ENCODE measurements at places on chromosomes 12 and 14. TPM values are rescaled to one million over a fixed set of nuclear protein-coding genes. Genes with fewer than 3 reads are reported as not detected.

The JDP2 gene
- total RNA-seq: 34.0 TPM

The SDR9C7 gene
- total RNA-seq: not detected

The PLXNC1 gene
- total RNA-seq: 0.12 TPM

The OR6C2 gene
- not detected for total RNA-seq

The GZMB gene
- not detected for total RNA-seq

The SERPINA4 gene
- total RNA-seq: 0.03 TPM

The OLR1 gene
- 0.71 TPM for total RNA-seq

The ABHD12B gene
- not detected for total RNA-seq

The PRKD1 gene
- 2.4 TPM for total RNA-seq

The MMP14 gene
- 0.51 TPM for total RNA-seq

The CCDC38 gene
- total RNA-seq: 0.09 TPM

The SERPINA10 gene
- total RNA-seq: not detected

The KICS2 gene
- 7.0 TPM for total RNA-seq

The TSHR gene
- total RNA-seq: not detected

The RFLNA gene
- not detected for total RNA-seq

The RAB15 gene
- total RNA-seq: 20.0 TPM

The KCNK10 gene
- not detected for total RNA-seq

The PRB3 gene
- not detected for total RNA-seq

The GPX2 gene
- 236 TPM for total RNA-seq

The KRT75 gene
- 0.11 TPM for total RNA-seq

The GDF3 gene
- total RNA-seq: not detected

The KLHL33 gene
- total RNA-seq: 0.03 TPM

The MIPOL1 gene
- total RNA-seq: 2.2 TPM

The KIF21A gene
- total RNA-seq: 18.7 TPM

The CD4 gene
- not detected for total RNA-seq

The MPHOSPH9 gene
- total RNA-seq: 16.7 TPM

The CIROP gene
- not detected for total RNA-seq

The PARPBP gene
- 18.2 TPM for total RNA-seq

The RPS6KL1 gene
- total RNA-seq: 0.49 TPM

The REP15 gene
- 0.30 TPM for total RNA-seq

The LRRK2 gene
- 1.5 TPM for total RNA-seq

The KRT2 gene
- 0.03 TPM for total RNA-seq

The CD27 gene
- total RNA-seq: not detected

The HSP90AA1 gene
- 630 TPM for total RNA-seq

The TAS2R8 gene
- total RNA-seq: not detected

The OASL gene
- 1.8 TPM for total RNA-seq

The TESPA1 gene
- not detected for total RNA-seq

The SCNN1A gene
- 28.1 TPM for total RNA-seq

The LIN7A gene
- 0.35 TPM for total RNA-seq

The MARS1 gene
- 143 TPM for total RNA-seq

The LAG3 gene
- total RNA-seq: 1.4 TPM

The TMEM179 gene
- 0.32 TPM for total RNA-seq

The CPNE6 gene
- total RNA-seq: not detected

The PIWIL1 gene
- 0.05 TPM for total RNA-seq

Data from A549 treated with AZD2906 at 1 μM for 4 hours (cell line).